Occipital lobe (tissue), 3 donors: ENCODE measurements at places on chromosomes 5 and 9.

DNA sequence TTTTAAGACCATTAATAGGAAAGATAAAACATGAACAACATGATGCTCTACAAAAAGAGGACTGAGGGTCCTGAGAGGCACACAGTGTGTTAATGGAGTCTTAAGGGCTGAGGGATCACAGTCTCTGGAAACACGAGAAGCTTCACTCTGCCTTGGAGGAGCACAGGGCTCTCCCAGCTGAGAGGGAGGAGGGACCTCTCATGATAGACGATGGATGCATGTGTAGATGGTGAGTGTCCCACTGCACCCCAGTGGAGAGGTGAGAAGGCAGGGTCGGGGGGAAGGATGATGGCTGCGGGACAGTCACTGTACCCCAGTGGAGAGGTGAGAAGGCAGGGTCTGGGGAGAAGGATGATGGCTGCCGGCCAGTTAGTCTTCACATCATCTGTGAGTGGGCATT lies 613.4 kb downstream of the IRX1 start:
- DNase-seq: no peak

DNA sequence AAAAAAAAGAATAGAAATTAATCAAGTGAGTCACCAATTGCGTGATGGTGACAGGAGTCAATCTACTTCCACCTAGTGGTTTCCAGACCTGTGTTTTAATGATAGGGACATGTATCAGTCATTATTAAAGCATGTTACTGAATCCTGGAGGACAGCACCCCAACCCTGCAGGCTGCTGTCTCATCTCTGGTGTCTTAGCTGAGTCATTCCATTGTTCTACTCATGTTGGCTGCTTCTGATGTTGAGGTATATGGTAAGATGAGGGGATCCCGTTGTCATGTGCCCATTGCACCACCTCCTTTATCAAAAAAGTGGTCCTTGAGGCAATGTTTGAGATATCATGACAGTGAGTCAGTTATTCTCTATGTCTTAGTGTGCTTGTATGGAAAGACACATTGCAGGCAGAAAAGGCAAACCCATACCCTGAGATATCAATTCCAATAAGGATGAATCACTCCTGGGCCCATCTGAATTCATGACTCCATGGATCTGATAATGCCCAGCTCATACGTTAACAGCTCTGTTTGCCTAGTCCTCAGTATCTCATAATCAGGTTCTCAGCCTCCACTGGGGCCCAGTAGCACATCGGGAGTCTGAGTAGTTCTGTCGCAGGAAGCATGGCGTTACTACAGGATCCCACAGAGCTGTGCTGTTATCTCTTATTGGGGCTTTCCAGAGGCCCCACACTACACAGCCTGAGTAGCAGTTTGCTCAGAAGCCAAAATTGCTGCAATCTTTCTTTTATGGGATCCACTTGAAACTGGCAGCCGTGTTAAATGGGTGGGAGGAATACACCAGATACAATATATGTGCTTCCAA lies 31.2 kb downstream of the HMGCS1 start:
- DNase-seq: no peak

GRCh38 chr9:14077672-14078071 lies 236.3 kb downstream of the NFIB start:
- DNase-seq: no peak

DNA sequence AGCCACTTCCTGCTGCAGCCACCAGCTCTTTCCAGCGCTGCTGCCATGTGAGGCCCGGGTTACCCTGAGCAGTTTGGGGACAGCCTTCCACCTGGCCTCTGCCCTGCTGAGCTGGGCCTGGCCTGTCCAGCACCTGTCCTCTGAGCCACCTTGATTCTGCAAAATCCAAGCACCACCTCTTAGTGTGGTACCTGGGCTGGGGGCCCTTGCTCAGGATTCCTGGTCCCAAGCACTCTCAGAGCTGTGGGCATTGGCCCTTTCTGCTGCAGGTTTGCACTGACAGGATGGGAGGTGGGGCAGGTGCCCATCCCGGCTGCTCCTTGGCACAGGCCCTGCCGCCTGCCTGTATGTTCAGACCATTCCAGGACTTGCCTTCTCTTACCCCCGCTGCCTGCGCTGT lies 309.2 kb upstream of the IRX4 start:
- DNase-seq: no peak

GRCh38 chr5:180604271-180604670 lies 13.0 kb upstream of the SCGB3A1 start:
- DNase-seq: no peak

GRCh38 chr5:109656829-109657228 lies 32.9 kb upstream of the MAN2A1 start:
- DNase-seq: no peak

GRCh38 chr9:91067306-91067860 lies 265.8 kb downstream of the SYK start:
- DNase-seq: no peak

DNA sequence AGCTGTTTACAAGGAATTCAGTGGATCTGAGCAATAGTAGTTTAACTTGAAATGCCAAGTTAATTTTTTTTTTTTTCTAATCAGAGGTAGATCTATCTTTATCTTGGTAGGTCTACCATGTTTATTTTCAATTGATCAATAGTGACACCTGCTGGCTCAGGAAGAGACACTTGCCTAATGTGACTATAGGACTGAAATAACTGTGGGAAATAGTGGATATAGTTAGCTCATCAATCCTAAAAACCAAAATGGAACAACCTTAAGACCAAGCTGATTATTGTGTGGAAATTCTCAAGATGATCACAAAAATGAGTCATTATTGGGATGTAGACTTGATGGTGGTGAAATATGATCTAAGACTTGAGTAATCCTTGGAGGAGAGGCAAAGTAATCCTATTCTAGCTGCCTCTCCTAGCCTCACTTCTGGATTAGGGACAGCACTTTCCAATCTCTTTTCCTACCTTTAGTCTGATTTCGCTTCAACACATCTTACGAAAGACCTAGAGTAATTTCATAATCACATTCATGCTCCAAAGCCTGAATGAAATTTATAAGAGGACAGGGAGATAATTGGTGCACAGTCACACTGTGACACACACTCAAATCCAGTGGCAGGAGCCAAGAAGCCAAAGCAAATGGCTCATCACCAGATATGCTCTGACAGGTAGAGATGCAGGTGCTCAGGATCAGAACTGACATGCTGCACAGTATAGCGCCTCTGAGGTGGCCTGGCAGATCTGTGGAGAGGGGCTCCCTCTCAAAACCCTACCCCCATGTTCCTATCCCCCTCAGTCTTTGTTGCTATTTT lies 156.3 kb downstream of the HMHB1 start:
- DNase-seq: no peak

- no peak for DNase-seq
These were observed 59.8 kb downstream of the MARCHF3 start for GRCh38 chr5:126970517-126971017.

DNA sequence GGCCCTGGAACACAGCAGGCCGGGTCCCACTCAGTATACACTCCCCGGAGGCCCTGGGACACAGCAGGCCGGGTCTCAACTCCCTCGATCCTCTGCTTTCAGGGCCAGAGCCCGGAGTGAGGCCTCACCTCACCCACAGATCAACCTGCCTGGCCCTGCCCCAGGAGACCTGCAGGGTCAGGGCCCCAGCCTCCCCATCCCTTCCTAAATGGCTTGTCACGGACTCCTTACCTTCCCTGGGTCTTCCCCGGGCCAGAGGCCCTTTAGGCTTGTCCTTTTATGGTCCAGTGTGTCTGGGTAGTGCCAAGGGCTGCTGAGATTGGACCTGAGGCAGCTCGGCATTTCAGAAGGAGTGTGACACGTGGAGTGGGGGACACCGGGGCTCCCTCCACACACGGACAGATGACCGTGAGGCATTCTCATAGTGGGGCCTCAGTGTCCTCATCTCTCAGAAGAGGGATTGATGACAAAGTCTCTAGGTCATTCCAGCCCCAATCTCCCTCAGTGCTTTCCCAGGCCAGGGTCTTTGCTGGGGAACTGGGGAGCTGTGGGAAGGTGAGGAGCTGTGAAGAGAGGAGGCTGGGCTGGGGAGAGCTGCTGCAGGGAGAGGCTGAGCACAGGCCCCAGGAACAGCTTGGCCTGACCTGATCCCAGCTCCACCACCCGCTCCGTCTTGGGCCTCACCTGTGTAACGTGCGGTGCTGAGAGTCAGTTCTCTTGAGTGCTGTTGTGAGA lies 18.0 kb upstream of the PLEKHG4B start:
- no peak for DNase-seq

- no peak for DNase-seq
These were observed 21.3 kb downstream of the TRMO start for GRCh38 chr9:97900738-97901565.

- no peak for DNase-seq
These were observed 79.4 kb downstream of the ALDH1A1 start for GRCh38 chr9:72873456-72873855.

GRCh38 chr5:84248013-84248412 lies 136.7 kb downstream of the EDIL3 start:
- DNase-seq: no peak

- DNase-seq: no peak
These were observed 232.2 kb downstream of the SYK start for GRCh38 chr9:91033797-91034196.

DNA sequence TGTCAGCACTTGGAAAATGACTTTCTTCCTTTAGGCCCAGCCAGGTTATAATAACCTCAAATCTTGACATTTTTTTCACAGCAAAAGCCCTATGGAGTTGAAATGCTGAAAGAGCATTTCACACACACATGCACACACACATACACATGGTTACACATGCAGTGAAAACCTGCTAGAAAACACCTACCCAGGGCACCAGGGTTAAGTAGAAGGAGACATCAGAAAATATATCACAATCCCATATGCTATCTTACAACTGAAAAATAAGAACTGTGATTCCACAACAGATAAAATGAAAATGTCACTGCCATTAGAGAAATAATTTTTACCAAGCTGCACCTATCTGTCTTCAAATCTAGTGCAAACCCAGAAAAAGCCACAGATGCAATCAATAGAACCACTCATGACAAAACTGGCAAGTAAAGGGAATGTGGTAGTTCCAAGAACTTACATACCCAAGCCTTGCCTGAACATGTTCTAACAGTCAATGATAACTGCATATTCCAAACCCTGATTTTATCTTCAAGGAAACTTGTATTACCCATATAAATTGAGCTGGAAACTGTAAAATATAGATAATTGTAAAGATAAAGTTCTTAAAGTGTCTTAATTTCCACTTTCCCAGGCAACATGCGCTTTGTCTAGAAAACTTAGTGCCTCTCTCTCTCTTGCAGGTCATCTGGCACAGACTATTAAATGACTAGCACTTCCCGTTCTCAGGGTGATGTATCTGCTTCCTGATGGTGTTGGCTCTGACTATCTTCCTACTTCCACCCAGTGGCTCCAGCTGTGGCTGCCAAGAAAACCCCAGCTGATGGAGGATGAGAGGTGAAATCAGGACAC lies 250.2 kb upstream of the PTGER4 start:
- DNase-seq: no peak

- peak; percentile 45 for DNase-seq
These were observed 51.0 kb downstream of the SH3PXD2B start for GRCh38 chr5:172403189-172403796.

- no peak for DNase-seq
These were observed 26.0 kb upstream of the SUSD3 start for GRCh38 chr9:93032545-93032944.
